ENCODE measurements at places on chromosomes 5 and 9.
A peak's percentile ranks its signal among the peaks of the same experiment; 100 is the strongest.

GRCh38 chr9:31023847-31024246, 1360.6 kb upstream of the ACO1 start:
- DNase-seq, result no peak

GRCh38 chr9:23123048-23123632, 676.5 kb downstream of the DMRTA1 start:
- peak; percentile 67 for DNase-seq

DNA sequence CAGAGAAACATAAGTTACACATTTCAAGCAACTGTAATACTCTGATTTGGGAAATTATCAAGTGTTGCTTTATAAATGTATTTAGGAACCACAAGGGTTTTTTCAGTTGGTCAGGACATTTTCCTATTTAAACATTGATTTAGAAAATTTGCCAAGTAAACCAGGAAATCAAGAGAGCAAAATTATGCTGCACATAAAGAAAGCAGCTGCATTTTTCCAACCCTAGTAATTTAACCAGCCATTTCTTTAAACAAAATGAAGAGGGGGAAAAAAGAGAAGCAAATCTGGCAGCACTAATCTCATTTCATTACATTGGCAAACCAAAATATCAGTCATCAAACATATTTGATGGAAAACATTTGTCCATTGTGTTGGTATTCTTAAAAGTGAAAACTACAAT, 271.4 kb downstream of the TLE1 start:
- peak; percentile 7 for DNase-seq

- no peak for DNase-seq
Measured at GRCh38 chr9:71966601-71967000, 55.2 kb downstream of the C9orf85 start.

DNA sequence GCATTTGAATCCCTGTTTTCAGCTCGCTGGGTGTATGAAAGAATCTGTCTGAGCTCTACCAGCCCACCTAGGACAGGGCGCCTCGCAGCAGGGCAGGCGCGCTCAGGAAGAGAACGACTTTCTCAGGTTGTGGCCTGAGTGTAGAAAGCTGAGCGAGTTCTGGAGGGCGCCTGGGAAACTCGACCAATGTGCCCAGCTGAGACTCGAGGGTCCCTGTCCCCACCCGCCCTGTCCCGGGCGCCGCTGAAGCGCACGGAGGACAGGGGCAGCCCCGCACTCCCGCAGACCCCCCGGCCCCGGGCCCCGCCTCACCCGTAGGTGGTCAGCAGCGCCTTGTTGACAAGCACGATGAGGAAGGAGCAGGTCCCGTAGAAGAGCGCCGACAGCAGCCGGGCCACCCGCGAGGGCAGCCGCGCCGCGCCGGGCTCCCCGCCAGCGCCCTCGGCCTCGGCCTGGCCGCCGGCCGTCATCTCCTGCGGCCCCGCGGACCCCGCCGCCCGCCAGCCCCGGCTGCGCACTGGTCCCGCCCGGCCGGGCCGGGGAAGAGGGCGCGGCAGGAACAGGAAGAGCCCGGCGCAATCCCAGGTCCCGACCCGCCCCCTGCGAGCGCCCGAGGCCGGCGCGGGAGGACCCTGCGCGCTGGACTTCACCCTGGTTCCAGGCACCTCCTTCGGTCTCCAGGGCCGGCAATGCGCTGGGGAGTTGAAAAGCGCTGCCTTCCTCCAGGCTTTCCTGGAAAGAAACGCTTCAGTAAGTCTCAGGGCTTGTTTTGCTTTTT, at the start of gene SLC35D2:
TSS of gene SLC35D2 (minus strand) at position 547 of the 778 bp plus-strand sequence. CDS start at position 470, 77 bp downstream.
- peak; percentile 23 for DNase-seq

DNA sequence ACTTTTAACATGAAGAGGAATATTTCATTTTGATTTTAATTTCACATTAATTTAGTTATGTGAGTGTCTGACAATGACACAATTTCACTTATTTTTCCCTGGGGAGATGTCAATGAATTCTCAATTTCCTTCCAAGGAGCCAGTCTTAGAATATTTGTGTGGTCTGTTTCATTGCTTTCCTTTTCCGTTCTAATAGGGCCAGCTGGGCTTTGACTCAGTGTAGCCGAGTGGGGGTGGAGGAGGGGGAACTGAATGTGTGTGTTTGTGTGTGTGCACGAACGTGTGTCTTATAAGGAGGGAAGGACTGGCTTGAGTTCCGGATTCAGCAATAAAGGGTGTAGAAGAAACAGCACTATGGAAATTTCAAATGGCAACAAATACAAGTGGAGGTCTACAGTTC, 100.0 kb downstream of the BASP1 start:
- no peak for DNase-seq

- DNase-seq, result no peak
Measured at GRCh38 chr9:13568841-13569601, 289.5 kb upstream of the MPDZ start.

GRCh38 chr5:126093718-126094117, 329.5 kb upstream of the GRAMD2B start:
- no peak for DNase-seq

GRCh38 chr5:59098743-59099142, 515.9 kb downstream of the RAB3C start:
- no peak for DNase-seq

DNA sequence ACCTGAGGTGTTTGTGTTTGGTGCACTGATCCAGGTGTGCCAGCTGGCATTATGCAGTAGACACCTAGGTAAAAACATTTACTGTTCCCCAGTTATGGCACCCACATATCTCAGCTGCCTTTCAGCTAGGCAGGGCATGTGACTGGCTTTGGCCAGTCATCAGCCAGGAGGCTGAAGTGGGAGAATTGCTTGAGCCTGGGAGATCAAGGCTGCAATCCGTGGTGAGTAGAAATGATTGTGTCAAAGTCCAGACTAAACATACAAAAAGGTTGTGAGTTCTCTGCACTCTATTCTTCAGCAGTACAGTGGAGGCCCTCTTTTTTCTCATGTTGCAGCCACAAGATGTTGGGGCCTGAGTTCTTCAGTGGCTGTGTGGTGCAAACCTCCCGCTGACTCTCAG, 3.2 kb upstream of the FBLL1 start:
- no peak for DNase-seq

DNA sequence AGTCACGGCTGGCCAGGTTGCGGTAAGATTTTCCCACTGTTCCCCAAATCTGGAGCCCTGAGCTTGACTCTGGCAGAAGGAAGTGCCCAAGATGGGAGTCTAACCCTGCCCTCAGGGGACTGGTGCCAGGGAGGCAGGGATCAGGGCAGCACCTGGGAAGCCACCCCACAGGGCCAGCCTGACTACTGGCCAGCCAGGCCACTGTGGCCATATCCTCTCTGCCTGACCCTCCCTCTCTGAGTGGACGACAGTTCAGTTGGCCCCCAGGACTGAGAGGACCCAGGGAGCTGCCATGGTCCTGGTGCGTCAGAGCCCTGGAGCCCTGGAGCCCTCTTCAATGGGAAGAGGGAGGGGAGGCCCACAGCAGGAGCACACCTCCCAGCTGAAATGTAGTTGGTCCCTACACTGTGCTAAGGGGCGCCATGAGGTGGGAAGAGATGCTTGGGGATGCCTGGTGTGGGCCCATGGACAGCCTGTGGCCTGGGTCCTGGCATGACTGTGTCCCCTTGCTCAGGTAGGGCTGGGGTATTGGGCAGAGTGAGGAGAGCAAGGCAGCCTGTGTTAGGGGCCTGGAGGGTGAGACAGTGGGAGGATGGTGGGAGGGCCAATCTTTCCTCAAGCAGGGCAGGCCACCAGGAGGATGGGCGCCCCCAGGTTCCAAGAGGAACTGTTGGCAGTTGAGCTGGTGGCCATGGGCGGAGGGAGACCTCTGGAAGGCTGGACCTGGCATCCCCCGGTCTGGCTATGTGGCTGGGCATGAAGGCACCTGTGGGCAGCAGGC, 81.1 kb downstream of the PHF2 start:
- no peak for DNase-seq

GRCh38 chr5:98993512-98993911, 64.7 kb upstream of the CHD1 start:
- no peak for DNase-seq

DNA sequence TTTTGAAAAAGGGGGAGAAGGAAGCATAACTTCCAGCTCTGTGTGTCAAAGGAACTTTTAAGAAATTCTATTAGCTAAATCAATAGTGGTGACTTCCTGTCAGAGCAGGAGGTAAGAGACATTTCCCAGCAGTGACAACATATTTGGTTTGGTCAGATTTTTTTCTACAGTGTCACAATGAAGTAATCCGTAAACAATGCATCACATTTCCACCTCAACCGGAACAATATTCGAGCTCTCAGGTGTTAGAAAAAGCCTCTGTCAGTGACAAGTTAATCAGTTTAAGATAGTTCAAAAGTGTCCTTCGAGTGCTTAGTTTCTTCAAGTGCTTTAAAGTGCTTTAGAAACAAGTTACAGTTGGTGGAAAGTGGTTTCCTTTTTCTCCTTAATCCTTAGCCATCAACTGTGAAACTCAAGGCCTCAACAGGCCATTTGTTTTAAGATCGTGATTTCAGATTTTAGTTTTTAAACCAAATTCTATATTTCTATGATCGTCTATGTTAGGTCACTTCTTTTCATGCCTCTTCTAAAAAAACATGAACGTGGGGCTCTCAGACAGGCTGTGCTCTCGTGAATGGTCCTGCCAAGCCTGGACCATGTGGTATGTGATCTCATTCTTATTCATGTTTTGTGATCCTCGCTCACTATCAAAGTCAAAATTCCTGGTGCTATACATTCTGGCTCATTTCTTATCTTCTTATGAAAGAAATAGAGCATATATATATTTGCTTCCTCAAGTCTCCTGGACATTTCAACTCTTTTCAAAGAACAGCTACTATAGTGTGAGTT, 181.9 kb upstream of the HMHB1 start:
- DNase-seq, result no peak

- DNase-seq, result no peak
Measured at GRCh38 chr5:61048534-61048933, 103.5 kb downstream of the NDUFAF2 start.

GRCh38 chr9:96858018-96858573, 3.8 kb upstream of the ZNF782 start:
- DNase-seq, result no peak

GRCh38 chr5:180736536-180736935, 3.3 kb downstream of the OR2Y1 start:
- DNase-seq, result no peak

DNA sequence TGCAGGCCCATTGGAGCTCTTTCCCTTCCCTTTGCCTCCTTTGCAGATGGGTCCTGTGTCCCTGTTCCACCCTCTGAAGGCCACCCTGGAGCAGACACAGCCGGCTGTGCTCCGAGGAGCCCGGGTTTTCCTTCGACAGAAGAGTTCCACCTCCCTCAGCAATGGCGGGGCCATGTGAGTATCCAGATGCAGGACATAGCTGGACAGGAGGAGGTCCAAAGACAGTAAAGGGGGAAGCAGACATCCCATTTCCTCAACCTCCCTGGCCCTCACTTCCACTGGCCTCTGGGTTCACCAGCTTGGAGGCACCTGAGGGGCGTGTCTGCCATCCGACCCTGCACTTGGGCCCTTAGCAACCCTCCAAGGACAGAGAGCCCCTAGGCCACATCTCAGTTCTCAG, 237.9 kb downstream of the CACNA1B start:
- DNase-seq, result no peak

- no peak for DNase-seq
Measured at GRCh38 chr5:129909225-129909624, 5.0 kb downstream of the CHSY3 start.

DNA sequence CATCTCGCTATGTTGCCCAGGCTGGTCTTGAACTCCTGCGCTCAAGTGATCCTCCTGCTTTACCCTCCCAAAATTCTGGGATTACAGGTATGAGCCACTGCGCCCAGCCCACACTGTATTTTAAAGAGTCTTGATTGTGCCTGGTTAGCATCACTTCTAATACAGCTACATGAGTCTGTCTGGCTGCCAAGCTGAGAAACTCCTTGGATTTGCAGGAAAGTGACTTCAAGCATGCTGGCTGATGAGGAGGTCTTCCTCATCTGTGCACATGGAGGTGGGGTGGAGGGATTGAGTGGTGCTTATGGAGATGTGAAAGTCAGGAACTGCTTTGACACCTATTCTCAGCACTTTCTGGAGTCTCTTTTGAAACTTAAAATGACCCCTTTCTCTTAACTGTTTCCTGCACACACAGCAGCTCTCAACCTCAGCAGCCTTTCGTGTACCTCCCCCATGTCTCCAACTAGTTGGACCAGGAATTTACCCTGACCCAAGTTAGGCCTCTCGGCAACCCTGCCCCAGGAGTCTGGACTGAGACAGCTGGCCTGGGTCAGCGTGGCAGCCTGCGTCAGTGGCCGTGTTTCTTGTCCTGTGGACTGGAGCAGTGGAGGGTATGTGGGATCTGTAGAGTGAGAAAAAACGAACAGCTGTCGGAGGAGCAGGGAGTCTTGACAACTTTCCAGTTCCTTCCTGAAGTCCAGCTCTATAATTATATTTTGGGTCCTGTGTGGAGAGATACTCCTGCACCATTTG, 72.5 kb downstream of the ACER2 start:
- DNase-seq, result no peak

GRCh38 chr5:133952729-133953567, 15.5 kb downstream of the C5orf15 start:
- DNase-seq, result no peak

GRCh38 chr9:122370303-122370702, 521 bp upstream of the PTGS1 start:
- DNase-seq, result no peak

GRCh38 chr9:116274293-116274692, 120.7 kb downstream of the PAPPA start:
- no peak for DNase-seq

- DNase-seq, result no peak
Measured at GRCh38 chr9:109939698-109940342, 159.8 kb downstream of the PALM2AKAP2 start.

DNA sequence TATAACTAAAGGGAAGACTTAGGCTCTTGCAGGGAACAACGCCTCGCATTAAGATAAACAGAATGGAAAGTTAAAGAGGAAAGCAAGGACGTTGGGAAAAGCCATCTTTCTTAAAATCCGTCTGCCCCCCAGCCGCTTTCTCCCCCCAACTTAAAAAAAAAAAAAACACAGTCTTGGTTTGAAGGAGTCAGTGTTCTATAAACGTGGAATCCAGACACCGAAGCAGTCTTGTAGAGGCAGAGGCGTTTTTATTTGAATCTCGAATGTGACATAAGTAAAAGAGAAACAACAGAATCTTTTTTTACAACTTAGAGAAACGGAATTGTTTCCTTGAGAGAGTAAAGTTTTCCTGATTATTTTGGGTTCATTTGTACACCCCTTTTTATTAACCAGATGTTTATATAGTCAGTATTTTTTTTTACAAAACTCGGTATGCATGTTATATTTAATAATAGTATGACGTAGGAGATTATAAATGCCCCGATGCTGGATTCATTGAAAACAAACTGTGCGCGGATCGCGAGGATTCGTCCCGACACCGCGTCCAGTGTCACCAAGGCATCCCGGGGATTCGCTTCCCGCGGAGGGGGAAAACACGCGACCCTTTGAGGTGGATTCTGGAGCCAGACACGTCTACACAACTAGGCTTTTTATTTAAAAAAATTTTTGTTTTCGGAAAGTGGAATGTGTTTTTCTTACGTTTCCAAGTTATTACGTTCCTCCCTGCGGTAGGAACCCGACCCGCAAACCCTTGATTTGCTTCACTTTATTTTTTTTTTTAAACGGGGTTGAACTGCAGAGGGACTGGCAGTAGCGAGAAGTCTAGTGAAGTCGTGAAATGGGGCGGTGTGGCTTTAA, 6.7 kb downstream of the PTCH1 start:
- DNase-seq, result no peak

All from NCI-H526 treated with DMSO at 0.1 percent for 48 hours (cell line).